ENCODE measurements at places on chromosomes 13 and 19. TPM values are rescaled to one million over a fixed set of nuclear protein-coding genes. Genes with fewer than 3 reads are reported as not detected.

GRCh38 chr19:54436628-54437252 lies 12.3 kb upstream of the LENG8 start:
- no peak for DNase-seq

- no peak for DNase-seq
These were observed 1952.0 kb upstream of the PCDH20 start for GRCh38 chr13:63367522-63368198.

DNA sequence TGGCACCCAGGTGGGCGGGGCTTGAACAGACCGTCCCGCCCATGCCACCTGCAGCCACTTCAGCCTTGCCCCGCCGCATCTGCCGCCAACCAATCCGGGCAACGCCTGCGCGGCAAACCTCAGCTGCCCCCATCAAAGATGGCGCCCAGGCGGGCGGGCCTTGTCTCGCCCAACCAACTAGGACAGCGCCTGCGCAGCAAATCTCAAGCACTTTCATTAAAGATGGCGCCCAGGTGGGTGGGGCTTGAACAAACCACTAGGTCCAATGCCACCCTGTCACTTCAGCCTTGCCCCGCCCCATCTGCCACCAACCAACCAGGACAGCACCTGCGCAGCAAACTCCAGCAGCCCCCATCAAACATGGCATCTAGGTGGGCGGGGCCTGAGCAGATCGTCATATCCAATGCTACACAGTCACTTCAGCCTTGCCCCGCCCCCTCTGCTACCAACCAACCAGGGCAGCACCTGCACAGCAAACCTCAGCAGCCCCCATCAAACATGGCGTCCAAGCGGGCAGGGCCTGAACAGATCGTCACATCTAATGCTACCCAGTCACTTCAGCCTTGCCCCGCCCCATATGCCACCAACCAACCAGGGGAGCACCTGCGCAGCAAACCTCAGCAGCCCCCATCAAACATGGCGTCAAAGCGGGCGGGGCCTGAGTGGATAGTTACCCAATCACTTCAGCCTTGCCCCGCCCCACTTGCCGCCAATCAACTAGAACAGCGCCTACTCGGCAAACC lies 1.4 kb downstream of the PEG3 start:
- DNase-seq = no peak

DNA sequence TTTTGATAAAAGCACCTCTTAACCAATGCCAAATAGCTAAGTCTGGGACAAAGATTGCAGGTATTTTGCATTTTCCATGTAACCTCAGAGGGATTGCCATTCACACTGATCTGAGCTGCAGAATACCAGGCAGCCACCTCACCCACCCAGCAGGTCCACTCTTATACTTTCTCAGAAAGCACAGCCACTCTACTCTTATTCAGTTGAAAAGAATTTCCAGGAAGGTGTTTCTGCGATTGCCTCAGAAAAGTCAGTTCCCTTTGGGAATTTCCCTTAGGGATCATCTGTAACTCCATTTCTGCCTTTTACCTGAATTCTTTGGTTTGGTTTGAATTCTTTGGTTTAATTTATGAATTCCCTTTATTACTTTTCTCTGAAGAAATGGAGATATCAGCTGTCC lies 904 bp upstream of the ALOX5AP start:
- DNase-seq = no peak

- DNase-seq = no peak
These were observed 221.5 kb upstream of the NBEA start for GRCh38 chr13:34720618-34721017.

GRCh38 chr13:30504081-30504480 lies 38.3 kb upstream of the HMGB1 start:
- DNase-seq = no peak

DNA sequence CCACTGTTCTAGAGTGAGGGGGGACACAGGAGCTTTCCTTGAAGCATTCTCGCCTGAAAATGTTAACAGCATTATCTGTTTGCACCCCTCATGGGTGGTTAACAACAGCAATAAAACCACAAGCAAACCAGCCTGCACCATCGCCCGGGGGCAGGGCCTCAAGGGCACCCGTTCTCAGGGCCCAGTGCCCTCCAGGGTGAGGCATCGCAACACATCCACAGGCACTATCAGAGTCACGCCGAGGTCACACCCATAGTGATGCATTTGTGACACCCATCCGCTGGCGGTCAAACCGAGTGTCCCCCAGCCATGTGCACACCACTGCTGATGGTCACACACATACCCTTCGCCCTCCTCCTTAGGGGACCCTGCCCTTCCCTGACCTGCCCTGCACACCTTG lies 4.6 kb downstream of the FUT5 start:
- no peak for DNase-seq

The CACNA1A gene
- 0.43 TPM for total RNA-seq

The ITGBL1 gene
- total RNA-seq = not detected

The RAB3A gene
- total RNA-seq = 9.8 TPM

The SIGLEC5 gene
- not detected for total RNA-seq

The EFNB2 gene
- not detected for total RNA-seq

The NLRP9 gene
- not detected for total RNA-seq
